ENCODE measurements at places on chromosomes 1 and 21.

DNA sequence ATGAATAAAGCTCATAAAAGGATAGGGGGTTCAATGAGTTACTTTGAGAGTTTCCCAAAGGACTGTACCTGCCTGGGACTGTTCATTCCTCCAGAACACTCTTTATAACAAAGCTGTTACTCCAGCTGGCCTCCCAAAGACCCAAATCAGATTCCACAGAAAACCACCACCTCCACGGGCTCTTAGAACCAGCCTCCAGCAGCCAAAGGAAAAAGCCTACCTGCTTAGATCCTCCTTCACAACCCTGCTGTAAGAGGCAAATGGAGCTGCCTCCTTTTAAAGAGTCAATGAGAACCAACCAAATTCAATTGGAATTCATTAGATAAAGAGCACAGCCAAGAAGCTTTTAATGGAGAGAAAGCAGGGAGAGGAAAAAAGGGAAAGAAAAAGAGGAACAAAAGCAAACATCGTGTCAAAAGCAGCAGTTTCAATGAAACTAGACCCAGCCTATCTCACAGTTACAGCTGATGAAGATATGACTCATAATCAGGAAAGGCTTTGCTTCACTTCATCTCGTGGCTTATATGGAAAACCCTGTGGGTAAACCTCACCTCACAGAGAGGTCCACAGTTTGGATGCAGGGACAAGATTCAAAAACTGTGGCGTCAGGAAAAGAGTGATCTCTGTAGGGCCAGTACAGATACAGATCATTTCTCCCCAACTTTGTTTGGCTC is 27.8 kb upstream of the FMO4 start:
- no peak for DNase-seq

DNA sequence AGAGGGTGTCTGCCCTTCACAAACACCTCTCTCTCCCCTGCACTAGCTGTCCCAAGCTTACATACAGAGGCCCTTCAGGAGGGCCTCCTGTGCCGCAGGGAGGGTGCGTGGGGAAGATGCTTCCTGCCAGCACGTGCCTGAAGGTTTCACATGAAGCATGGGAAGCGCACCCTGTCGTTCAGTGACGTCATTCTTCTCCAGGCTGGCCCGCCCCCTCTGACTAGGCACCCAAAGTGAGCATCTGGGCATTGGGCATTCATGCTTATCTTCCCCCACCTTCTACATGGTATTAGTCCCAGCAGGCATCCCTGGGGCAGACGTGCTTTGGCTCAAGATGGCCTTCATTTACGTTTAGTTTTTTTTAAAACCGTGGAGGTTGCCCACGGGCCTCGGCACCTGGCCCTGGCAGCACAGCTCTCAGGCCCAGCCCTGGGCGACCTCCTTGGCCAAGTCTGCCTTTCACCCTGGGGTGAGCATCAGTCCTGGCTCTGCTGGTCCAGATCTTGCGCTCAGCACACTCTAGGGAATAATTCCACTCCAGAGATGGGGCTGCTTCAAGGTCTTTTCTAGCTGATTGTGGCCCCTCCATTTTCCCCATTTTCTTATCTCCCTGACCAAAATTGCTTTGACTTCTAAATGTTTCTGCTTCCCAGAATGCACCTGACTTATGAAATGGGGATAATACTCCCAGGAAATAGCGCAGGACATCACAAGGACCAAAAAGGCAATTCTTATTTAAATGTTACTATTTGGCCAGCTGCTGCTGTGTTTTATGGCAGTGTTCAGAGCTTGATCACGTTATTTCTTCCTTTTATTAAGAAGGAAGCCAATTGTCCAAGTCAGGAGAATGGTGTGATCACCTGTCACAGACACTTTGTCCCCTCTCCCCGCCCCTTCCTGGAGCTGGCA is 6.1 kb downstream of the NPPA start:
- DNase-seq = no peak

DNA sequence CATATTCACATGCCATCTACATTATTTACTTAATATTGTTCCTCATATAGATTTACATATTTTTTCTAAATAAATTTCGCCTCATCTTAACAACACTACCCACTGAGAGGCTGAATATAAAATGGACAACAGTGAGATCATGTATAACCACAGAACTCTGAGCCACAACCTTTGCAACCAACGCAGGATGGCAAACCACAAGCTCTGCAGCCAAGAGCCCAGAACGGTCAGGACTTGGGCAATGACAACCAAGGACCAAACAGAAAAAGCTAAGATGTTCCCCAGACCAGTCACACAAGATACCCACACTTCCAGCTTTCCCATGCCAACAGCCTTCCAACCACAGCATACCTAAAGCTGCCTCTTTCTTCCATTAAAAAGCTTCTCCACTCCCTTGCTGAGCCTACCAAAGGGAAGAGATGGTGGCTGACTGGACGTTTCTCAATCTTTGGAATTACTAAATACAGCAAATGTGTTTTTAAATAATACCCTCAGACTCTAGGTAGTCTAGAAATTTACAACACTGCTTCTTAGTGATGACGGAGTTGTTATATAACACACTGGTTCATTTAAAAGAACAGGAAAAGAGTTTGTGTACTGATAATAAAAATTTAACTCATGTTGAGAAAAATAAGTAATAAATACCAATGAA is 117.9 kb downstream of the AKT3 start:
- DNase-seq = no peak

- no peak for DNase-seq
Observed at GRCh38 chr1:37458551-37458950, 15.8 kb upstream of the ZC3H12A start.

- no peak for DNase-seq
Observed at GRCh38 chr1:87898431-87898830, 569.8 kb downstream of the LMO4 start.

GRCh38 chr1:116546354-116546977 is 24.4 kb downstream of the CD58 start:
- no peak for DNase-seq

- no peak for DNase-seq
Observed at GRCh38 chr1:234507089-234507488, 28.1 kb upstream of the TARBP1 start.

- DNase-seq = no peak
Observed at GRCh38 chr1:150405660-150406059, 41.7 kb downstream of the RPRD2 start.

- DNase-seq = peak; percentile 68
Observed at GRCh38 chr1:228185641-228185965, 20.0 kb downstream of the IBA57 start.

DNA sequence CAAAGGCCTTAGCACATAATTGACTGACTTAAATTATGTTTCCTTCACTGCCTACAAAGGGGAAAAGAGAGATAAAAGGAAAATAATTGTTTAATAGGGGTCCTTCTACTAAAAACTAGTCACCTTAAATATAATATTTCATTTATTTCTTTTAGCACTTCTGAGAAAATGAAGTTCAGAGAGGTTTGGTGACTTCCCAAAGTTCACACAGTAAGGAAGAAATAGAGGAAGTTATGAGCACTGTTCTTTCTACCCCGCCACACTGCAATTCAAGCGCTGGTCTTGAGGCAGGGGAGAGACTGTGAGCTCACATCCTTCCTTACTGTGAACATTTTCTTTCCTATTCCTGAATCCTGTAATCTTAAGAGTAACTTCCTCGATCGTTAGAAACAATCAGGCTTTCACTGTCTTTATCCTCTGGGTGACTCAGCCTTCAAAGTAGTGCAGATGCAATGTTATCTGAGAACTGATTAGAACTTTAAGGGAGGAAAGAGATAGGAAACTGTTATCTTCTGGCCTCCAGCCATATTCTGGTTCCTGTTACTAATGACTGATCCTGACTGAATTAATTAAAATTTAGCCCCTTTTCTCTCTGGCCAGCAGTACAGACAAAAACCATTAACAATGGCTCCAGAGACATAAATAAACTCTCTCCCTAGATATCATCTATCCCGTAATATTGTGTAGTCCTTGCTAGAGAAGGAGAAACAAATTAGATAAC is 6.8 kb downstream of the RGS5 start:
- DNase-seq = no peak

DNA sequence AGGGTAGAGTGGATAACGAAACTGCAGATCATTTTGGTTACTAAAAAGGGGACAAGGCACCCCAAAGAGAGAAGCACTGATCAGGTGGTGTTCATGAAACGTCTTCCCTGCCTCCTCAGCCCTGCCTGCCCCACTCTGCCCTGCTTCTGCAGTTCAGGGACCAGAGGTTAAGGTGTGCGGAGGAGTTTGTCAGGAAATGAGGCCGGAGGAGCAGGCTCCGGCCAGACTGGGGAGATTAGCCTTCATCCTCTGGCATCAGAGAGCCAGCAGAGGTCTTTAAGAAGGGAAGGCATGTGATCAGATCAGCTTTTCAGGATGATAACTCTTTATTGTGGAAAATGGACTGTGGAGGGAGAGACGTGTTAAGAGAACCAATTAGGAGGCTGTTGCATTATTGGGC is 291.9 kb upstream of the NR5A2 start:
- no peak for DNase-seq

GRCh38 chr1:18574754-18575153 is 55.9 kb upstream of the PAX7 start:
- no peak for DNase-seq

DNA sequence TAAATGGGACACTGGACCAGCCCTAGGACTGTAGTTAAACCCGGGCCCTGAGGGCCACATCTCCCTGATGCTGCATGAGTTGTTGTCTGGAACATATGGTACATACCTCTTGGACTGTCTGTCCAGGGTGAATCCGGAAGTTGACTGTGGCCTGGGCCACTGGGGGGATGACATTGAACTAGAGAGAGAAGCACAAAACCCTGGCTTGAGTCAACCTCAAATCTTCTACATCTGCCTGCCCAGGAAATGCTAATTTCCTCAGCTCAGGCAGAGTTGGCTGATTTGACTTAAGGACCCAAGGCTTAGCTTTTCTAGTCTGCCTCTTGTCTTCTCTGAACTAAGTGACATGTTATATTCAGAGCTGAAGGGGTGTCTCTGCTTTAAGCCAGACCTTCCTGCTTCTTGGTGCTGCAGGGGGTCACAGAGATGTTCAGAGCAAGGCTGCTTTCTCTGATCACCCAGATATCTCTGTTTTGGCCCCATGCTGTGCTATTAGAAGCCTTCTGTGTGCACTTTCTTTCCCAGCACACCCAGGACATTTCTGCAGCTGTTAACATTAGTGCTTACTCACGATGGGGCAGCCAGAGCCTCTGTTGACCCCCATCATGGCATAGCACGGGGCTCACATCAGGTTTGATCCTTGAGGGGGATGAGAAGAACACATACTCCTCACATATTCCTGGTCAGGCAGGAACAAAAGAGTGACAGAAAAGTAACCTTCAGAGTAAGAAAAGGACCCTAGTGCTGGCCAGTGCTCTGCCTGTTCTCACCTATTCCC is 9.6 kb downstream of the PM20D1 start:
- no peak for DNase-seq

DNA sequence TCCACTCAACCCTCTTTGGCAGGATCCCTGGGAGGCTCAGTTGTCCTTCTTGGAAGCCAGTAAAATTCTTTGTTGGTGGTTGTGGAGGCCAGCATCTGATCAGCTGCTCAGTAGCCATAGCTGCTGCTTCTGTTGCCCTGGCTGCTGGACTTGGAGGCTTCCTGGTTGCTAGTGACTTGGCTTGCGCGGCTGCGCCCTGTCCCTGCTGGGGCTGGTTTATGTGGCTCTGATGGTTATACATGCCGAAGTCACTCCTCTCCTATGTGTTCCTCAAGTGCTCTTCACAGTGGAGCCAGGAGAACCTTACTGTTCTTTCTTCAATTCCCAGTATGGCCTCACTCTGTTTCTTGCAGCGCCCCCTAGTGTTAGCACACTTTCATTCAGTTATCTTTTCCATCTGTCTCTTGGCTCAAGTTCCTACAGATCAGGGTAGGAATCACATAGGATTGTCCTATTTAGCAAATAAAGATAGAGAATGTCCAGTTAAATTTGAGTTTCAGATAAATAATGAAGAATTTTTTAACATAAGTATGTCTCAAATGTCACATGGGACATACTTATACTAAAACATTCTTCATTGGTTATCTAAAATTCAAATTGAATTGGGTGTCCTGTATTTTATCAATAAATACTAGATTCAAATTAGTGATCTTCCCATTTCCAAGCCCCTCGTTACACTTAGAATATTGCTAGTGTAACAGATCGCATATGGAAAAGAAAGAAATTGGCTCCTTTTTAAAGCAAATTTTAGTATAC is 176.5 kb downstream of the TGFB2 start:
- DNase-seq = no peak

GRCh38 chr1:68213843-68214242 is 18.5 kb downstream of the WLS start:
- DNase-seq = no peak

- no peak for DNase-seq
Observed at GRCh38 chr1:41698916-41699860, 214.7 kb upstream of the EDN2 start.

GRCh38 chr1:239458144-239458500 is 71.8 kb downstream of the CHRM3 start:
- DNase-seq = no peak

DNA sequence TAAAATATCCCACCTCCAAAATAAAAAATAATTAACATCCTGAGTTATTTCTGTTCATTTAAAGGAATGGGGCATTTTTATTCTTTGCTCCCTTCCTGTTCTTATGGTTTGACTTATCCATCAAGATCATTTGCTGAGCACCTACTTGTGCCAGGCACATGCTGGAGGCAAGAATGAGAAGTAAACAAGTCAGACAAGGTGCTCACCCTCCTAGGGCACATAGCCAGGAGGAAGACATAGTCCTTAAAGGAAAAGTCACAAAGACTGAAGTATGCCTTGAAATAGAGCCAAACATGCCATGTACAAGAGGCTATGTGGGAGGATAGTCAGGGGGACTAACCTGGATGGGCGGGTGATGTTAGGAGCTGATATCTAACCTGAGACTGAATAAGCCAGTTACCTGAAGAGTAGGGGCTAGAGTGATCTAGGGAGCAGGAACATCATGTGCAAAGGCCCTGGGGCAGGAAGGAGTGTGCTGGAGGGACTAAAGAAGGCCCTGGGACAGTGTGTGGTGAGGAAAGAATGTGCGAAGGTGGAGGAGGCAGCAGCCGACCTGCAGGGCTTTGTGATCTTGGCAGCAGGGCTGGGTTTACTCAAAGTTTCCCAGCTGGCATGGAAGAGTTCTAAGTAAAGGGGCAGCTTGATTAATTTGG is 233.5 kb downstream of the MATN1 start:
- DNase-seq = no peak

- DNase-seq = no peak
Observed at GRCh38 chr1:236052232-236052993, 12.5 kb downstream of the NID1 start.

DNA sequence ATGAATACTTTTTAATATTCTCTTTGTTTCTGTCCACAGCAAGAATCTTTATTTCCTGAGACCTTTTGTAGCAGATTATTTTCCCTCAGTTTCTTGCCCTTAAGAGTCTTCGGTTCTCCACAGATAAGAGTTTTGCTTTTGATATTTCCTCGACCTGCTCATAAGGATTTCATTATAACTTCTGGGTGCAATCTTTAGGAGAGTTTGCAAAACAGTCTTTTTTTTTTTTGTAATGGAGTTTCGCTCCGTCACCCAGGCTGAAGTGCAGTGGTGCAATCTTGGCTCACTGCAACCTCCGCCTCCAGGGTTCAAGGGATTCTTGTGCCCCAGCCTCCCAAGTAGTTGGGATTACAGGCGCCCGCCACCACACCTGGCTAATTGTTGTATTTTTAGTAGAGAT is 10.1 kb upstream of the UBE4B start:
- DNase-seq = no peak

All from effector memory CD4-positive, alpha-beta T cell (primary cell).